ENCODE measurements at places on chromosomes 4 and X.

DNA sequence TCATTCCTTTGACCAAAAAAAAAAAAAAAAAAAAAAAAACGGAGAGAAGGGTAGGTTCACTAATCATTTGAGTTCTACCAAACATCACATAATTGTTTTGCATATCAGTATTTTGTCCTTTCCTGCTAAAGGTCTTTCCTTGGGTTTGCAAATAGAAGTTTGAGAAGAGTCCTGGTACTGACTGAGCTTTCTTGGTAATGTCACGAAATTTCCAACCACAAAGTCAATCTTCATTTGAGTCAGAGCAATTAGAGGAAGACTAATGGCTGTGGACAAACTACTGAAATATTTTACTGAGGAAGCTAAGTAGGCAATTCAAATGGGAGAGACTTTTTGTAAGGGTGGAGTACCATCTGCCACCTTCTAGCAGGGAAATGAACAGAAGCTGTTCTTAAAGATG lies 21.7 kb upstream of the CD40LG start:
- DNase-seq: no peak

GRCh38 chrX:65609237-65609636 lies 58.2 kb upstream of the MSN start:
- DNase-seq: no peak

DNA sequence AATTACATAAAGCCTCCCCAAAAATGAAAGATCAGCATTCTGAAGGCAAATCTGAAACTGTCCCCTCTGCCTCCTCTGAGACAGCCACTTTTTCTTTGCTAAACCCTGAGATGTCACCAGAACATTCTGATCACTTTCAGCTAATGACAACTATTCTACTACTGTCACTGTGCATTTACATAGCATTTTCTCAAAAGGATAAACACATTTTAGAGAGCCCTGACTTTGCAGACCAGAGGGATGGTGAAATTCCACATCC lies 72.1 kb downstream of the GATB start:
- DNase-seq: no peak

GRCh38 chr4:88866862-88867550 lies 169.4 kb upstream of the NAP1L5 start:
- no peak for DNase-seq

- no peak for DNase-seq
Observed at GRCh38 chr4:64508089-64508488, 98.8 kb upstream of the TECRL start.

DNA sequence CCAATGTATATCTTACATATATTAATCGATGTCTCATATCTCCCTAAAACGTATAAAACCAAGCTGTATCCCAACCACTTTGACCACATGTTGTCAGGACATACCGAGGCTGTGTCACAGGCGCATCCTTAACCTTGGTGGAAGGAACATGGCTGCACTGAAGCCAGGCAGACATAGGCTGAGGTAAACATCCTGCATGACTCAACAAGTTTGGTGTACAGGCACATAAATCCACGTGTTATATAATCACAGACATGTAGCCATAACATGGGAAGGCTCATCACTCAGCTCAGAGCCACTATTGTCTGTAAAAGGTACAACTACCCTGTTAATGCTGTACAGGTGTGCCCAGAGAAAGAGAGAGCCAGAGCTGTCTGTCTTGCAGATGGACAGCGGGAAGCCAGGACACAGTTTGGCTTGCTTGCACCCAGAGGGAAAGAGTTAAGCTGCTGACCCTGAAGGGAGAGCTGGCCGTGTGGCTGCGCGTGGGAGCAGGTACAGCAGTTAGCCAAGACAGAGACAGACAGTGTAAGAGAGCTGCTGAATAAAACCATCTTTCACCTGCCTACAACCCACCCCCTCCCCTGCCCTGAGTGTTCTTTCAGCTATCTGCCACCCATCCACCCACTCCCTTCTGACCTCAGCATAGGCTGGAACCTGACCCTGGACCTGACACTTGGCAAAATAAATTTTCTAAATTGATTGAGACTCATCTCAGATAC lies 22.3 kb upstream of the ZBTB33 start:
- DNase-seq: no peak

- peak; percentile 33 for DNase-seq
Observed at GRCh38 chr4:9703391-9703790, 78.0 kb upstream of the DRD5 start.

DNA sequence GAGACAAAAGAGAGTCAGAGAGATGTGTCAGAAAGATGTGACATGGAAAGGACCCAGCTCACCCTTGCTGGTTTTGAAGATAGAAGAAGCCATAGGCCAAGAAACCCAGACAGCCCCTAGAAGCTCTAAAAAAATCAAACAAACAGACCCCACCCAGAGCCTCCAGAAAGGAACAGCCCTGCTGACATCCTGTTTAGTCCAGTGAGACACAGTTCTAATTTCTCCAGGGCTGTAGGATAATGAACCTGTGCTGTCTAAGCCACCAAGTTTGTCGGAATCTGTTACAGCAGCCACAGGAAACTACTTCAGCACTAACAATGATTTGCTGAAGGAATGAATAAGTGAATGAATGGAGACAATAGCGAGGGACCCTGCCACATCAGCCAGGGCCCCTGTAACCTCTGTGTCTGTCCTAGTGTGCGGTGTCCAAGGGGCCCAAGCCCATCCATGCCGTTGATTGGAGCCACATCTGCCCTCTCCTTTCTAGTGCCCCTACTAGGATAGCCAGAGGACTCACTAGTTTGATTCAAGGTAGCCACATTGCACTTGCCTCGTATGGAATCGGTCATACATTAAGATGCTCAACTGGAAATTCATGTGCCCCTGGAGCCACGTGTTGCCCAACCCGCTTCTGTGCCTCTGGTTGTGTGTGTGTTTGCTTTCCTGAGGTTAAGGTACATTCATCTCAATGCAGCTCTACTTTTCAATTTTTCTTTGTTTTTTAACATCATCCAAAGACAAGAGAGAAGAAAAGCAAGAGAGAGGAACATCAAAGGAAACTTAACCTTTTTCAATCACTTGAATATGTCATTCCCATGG lies 32.5 kb upstream of the SLC2A9 start:
- DNase-seq: no peak

DNA sequence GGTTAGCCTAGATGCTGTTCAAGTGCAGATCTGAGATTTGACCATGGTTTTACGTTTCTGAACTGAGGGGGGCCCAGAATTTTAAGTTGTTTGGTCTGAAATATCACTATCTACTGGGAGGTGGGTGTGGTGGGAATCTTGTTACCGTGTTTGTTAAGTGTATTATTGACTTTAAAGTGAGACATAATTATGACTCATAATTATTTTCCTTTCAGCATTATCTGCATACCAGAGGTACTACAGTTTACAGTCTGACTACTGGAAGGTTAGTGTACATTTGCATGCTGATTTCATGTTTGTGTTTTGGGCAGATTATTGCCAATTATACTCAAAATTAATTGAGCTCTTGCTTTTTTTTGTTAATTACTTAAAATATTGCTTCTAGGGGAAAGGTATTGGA lies 101.5 kb downstream of the KDM6A start:
- no peak for DNase-seq

- DNase-seq: no peak
Observed at GRCh38 chrX:129462707-129463106, 60.6 kb downstream of the SMARCA1 start.

All from activated T-helper 1 cell treated with anti-CD3 and anti-CD28 coated beads, Interleukin-2, amount 50 U/mL, for 16 hours (primary cell).